ENCODE measurements at places on chromosomes 7 and 10.

- DNase-seq, result peak; percentile 77
Measured at GRCh38 chr7:70856901-70857630, 274.9 kb upstream of the GALNT17 start.

DNA sequence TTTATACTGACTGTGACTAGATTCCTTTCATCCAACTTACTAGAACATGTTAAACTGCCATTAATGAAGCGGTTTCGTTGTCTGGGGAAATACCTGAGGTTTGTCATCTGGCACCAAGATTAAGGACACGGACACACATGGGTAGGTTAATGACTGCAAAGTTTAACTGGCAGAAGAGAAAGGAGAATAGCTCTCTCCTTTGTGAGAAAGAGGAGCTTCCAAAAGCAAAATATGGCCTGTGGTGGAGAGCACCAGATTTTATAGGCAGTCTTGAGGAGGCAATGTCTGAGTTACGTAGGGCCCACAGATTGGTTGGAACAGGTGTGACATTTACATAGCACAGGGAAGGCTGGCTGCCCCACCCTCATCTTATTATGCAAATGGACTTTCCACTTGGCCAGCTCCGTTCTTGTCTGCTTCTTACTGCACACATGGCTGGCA is 1193.0 kb upstream of the CELF2 start:
- DNase-seq, result no peak

DNA sequence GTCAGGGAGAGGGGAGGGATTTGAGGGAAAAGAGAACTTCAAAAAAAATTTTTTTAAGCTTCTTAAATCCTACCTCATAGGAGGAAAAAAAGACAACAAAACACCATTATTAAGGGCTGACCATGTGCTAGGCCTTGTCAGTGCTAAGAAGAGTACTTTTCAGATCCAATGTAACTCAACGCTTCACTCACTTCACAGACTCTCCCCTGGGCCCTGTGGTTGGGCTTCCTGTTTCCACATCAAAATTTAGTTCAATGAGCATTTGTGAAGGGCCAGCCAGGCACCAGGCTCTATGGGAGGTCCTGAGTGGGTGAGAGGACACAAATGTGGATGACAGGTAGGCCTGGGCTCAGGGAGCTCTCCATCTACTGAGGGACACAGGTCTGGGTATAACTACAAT is 249.8 kb downstream of the PTEN start:
- no peak for DNase-seq

DNA sequence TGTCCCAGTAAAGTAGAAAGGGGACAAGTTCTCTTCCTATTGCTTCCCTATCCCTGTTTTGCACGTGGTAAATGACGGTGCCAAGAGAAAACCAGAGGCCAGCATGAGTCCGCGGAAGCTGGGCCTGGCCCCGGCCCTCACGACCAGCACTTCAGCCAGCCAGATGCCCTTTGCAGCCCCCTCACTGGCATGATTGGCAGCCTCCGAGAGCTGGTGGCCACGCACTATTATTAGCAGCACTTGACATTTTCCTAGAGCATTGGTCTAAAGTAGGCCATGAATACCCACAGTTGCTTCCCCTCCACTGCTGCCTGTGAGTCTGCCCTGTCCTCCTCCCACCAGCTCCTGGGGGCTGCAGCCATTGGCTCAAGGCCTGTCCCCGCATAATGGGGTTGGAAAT is 369.1 kb downstream of the PLXNA4 start:
- DNase-seq, result no peak

DNA sequence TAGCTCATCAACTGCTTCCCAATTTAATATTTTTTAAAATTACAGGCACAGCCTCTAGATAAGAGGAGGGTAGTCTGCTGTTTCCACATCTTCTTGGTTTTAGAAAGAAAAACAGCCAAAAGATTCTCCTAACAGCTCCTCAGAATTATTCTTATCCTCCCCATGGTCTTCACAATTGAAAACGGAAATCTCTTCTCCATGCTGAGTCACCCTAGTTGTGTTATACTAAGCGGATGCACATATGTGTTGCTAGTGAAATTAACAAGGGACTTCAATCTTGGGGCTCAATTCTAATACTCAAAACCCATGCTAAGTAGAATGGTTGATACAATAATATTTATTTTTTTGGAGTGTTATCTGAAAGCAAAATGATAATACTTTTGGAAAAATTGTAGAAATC is 71.9 kb upstream of the NPY start:
- DNase-seq, result no peak

DNA sequence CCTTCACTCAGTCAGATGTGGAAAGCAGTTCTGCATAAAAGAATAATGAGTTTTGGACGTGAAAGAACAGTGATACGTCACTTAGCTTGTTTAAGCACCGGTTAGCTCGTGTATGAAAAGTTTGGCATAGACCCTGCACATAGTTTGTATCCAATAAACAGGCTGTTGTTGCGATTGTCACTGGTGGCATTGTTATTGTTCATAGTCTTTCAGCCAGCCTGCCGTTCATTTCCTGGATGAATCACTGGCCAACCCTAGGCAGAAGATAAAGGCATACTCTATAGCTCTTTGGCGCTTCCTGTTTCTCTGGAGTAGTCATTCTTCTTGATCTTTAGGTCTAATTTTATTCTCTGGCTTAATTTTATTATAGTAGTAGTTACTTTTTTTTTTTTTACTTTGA is 57.8 kb upstream of the ANKRD30A start:
- no peak for DNase-seq

Data from endothelial cell (in vitro differentiated cells).